ENCODE measurements at places on chromosomes 3 and 15.

GRCh38 chr15:70906842-70907241, 14.2 kb downstream of the LRRC49 start:
- DNase-seq: no peak

- DNase-seq: no peak
Measured at GRCh38 chr3:156455839-156456238, 99.1 kb downstream of the SSR3 start.

DNA sequence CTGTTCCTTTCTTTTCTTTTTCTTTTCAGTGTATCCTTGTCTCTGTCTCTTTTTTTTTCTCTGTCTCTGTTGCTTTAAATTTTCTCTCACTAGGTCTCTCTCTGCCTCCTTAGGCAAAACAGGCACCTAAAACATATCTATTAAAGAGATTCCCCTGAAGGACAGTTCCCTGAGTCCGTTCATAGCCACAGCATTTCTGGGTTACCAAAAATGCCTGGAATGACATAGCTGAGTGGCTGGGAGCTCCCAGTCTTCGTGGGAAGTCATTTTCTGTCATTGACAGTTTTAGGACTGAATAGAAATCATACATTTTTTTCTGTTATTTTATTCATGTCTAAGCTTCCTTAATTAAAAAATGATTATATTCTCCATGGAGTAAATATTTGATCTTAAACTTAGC, 323.8 kb upstream of the AZI2 start:
- DNase-seq: no peak

GRCh38 chr15:38535491-38536200, 29.0 kb downstream of the RASGRP1 start:
- no peak for DNase-seq

- no peak for DNase-seq
Measured at GRCh38 chr15:85142312-85142711, 160.7 kb downstream of the PDE8A start.
